GM04504 (cell line): ENCODE measurements at places on chromosomes 6 and 20.
A peak's percentile ranks its signal among the peaks of the same experiment; 100 is the strongest.

GRCh38 chr6:21227486-21227885, 366.1 kb upstream of the SOX4 start:
- DNase-seq, result no peak

DNA sequence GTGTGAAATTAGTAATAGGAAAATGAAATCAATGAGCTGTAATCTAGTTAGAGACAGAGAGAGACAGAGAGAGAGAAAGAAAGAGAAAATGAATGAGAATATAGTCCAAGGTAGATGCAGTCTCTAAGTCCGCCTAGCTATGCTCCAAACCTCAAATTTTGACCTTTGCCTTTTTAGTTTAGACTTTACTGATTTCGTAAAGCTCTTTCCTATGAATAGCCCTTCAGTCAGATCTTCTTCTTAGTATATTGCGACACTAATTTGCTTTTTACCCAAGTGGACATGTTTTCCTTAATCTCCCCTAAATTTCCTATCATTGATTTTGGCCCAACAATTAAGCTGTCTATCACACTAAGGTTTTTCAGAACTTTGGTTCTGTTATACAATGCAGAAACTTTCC, 49.5 kb downstream of the TFAP2D start:
- no peak for DNase-seq

DNA sequence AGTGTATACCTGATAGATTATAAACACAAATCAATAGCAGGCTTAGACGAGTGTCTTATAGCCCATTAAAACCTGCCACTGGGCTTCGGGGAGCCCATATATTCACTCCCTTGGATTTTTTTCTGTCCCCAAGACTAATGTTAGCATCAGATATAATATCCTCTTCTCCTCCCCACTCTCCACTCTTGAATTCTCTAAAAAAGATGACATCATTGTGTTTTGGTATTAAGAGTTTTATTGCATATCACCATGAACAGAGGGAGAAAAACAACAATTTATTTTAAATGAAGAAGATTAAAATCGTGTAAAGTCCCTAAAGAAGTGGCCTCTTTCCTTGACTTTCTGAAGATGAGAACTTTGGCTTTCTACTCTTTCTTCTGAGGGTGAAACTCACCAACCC, 84.4 kb downstream of the MLIP start:
- no peak for DNase-seq

DNA sequence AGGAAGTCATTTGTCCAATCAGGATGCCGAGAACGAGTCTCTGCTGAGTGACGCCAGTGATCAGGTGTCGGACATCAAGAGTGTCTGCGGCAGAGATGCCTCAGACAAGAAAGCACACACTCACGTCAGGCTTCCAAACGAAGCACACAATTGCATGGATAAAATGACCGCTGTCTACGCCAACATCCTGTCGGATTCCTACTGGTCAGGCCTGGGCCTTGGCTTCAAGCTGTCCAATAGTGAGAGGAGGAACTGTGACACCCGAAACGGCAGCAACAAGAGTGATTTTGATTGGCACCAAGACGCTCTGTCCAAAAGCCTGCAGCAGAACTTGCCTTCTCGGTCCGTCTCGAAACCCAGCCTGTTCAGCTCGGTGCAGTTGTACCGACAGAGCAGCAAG, 281.5 kb downstream of the TSHZ2 start:
- no peak for DNase-seq

GRCh38 chr20:42010090-42010489, 391.9 kb upstream of the CHD6 start:
- no peak for DNase-seq

DNA sequence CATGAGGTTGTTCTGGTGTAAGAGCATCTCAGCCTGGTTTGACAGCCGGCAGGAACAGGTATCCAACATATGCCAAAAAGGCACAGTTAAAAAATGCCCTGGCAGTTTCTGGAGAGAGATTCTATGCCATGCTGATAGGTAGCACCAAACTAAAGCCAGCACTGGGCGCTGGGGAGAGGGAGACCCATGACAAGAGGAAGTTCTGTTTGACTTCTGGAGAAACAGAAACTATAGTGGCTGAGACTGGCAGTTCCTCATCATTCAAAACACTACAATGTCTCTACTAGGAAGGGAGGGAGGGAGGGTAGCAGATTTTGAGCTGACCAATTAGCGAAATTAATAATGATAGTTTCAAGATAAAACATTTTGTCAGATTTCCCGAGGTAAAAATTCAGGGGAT, 174.1 kb downstream of the ADAT2 start:
- DNase-seq, result no peak

- no peak for DNase-seq
Observed at GRCh38 chr6:24689964-24690363, 23.1 kb downstream of the ACOT13 start.

DNA sequence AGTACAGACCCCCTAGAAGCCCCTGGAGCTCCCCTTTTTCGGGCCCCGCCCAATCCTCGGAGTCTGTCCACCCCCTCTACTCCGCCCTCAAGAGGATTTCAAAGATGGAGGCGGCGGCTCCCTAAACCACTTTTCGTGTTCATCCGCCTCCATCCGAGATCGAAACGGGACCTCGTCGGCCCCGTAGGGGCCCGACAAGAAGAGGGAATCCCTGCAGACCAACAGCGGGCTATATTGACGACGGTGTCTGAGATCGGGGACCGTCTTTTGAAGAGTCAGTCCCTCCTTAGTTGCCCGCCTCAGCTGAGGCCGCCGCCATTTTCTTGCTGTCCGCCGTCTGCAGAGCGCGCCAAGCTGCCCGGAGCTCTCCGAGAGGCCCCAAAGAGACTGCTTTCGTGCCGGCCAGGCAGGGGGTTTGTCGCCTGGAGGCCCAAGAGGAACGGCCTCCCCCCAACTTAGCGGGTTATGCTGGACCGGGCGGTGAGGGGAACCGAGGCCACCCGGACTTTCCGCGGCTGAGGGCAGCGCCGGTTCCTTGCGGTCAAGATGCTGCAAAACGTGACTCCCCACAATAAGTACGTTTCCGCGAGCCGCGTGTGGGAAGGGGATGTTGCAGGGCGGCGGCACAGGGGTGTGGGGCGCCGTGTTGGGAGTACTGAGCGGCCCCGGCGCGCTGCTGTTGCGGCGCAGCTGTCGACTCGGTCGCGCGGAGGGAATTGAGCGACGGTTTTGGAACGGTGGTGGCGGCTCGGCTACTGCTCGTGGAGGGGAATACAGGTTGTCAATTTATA, 4.2 kb downstream of the BRD2 start:
- DNase-seq, result no peak

DNA sequence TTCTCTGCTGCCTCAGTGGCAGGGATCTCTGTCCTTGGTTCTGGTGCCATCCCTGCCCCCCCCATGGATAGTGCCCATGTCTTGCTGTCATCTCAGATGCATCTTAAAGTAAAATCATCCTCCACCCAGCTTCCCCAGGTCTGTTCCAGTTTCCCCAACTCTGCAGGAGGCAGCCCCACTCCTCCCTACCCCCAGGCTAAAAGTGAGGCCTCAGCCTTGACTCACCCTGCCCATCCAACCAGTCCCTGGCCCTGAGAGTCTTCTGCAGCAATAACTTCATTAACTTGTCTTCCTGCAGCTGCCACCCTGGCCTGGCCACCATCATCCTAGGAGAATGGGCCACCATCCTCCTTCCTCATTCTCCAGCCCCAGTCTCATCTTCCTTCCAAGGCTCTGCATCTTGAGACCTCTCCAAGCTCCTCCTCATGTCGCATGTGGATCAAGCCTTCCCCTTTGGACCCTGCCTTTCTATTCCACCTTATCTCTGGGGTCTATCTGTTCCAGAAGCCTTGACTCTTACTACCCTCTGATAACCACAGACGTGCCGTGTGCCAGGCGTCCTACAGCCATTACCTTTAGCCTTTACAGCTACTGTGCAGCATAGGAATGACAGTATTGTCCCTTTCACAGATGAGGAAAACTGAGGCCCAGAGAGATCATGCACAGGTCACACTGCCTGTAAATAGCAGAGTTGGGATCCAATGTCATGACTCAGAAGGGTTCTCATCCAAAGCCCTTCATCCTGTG, 2.0 kb upstream of the PNPLA1 start:
- DNase-seq, result no peak

- peak; percentile 73 for DNase-seq
Observed at GRCh38 chr20:4014031-4014474, 1.3 kb downstream of the RNF24 start.

DNA sequence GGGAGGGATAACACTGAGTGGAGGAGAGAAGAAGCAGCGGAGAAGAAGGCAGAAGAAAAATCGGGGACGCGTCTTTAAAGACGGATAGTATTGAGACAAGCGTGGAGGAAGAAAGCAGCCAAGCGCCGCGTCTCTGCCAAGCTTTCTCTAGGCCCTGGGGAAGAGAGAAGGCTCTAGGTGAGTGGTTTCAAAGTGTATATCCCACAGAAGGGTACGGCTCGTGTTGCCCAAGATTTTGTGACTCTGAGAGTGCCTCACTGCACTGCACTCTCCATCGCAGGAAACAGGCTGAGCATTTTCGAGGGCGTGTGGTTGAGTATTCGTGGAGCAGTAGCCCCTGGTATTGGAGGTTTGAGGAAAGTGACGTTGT, 185.4 kb downstream of the TRIM27 start:
- no peak for DNase-seq

DNA sequence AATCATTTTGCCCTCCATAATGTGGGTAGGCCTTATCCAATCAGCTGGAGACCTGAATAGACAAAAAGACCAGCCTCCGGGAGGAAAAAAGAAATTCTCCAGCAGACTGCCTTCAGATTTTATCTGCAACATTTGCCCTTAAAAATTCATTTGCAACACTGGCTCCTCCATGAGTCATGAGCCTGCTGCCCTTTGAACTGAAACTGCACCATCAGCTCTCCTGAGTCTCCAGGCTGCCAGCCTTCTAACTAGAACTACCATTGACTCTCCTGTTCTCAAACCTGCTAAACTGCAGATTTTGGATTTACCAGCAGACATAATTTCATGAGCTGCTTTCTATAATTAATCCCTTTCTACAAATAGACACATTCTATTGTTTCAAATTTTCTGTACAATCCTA, 223.9 kb upstream of the THEMIS start:
- DNase-seq, result no peak

- DNase-seq, result no peak
Observed at GRCh38 chr6:79133173-79133572, 55.1 kb upstream of the PHIP start.

- DNase-seq, result peak; percentile 78
Observed at GRCh38 chr6:30690403-30691207, at the start of gene NRM. Gene NRM, minus strand, starts transcription at chr6:30690984. Its CDS starts 10 bp downstream, at chr6:30690974.

GRCh38 chr20:44411020-44411756, 55.7 kb downstream of the HNF4A start:
- DNase-seq, result no peak

GRCh38 chr6:30325150-30325872, 1.4 kb upstream of the TRIM39 start:
- peak; percentile 11 for DNase-seq

DNA sequence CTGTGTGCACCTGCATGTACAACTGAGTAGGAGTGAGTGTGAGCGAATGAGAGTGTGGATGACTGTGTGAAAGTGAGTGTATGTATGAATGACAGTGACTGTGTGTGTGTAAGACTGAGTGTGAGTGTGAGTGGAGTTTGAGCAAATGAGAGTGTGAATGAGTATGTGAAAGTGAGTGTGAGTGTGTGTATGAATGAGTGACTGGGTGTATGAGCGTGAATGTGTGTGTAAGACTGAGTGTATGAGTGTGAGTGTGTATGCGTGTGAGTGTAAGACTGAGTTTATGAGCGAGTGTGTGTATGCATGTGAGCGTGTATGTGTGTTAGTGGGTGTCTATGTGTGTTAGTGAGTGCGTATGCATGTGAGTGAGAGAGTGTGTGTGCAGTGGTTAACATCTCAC, 220.8 kb downstream of the QKI start:
- DNase-seq, result no peak

- DNase-seq, result no peak
Observed at GRCh38 chr6:36399970-36400369, 12.5 kb upstream of the ETV7 start.

- DNase-seq, result no peak
Observed at GRCh38 chr6:39905640-39905975, 28.7 kb downstream of the MOCS1 start.

DNA sequence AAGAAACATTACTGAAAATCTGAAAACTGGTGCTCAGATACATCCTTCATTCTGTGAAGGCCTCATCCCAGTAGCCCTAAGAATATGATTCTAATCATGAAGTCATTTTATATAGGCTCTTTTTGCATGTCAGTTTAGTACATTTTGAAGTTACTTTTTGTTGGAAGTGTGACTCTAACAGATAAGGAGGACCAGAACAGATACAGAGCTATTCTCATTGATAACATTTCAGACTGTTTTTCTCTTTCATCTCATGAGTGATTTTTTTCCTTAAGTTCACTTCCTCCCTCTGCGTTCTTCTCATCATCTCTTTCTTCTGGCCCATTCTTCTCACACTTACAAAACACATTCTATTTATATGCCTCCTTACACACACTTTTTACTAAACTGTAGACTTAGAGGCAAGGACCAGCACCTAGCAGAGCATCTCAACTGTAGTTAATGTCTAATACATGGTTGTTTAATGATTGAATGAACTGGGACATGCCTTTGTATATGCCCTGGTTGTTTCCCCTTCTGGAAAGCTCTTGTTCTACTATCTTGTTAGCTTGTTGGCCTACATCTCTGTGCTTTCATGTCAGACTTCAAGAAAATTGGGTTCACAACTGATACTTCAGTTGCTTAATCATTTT, 8.7 kb downstream of the CTNNBL1 start:
- DNase-seq, result no peak

DNA sequence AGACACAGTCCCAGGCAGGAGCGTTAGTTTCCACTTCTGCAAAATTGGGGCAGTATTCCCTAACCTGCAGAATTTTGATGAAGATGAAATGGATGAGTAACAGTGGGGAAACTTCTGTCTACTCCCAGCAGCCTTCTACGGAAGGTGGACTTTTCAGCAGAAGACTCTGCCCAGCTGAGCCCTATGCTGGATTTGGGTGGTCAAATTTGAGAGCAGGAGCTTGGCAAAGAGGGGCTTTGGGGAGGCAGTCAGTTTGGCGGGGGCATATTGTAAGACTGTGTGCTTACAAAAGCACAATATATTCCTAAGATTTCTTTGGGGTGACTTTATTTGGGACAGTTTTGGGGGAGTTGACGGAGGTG, 5.4 kb upstream of the SDCBP2 start:
- no peak for DNase-seq
